Stimulated activated naive B cell treated with anti-CD40 and anti-IgM and Interleukin-4, amounts not matched to agents 10 μg/mL and 1 μg/mL and 100 μg/mL, for 72 hours (primary cell): ENCODE measurements at places on chromosomes 1 and 21.

GRCh38 chr1:28537457-28538199 lies 15.3 kb upstream of the TRNAU1AP start:
- DNase-seq, result no peak

DNA sequence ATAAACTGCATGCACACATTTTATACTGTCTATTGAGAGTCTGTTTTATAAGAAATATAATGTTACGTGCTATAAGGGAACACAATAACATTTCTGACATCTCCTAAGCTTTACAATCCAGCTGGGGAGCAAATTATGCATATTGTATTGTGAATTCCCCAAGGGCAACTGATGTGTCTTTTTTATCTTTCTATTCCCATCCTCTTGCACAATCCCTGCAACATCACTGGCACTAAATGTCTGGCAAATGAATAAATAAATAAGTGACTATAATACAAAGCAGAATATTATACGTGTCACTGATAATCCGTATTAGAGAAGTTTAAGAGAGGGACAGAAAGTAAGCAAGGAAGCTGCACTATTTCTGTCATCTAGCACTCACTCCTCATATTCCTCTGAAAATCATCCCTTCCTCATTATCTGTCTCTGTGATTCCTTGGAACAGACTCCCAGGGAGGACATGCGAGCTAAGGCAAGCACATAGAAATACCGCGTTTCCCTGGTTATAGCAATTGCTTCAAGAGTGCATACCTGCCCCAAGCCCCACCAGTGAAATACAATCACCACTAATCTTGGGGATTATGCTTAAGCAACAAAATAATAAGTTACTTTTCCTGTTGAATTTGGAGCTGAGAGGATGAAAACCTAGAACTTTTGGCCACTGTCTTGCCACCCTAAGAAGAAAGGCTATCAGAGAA lies 205.4 kb downstream of the SMYD3 start:
- DNase-seq, result no peak

- DNase-seq, result peak; percentile 41
These were observed 29.9 kb upstream of the TMEM61 start for GRCh38 chr1:54950369-54951163.

DNA sequence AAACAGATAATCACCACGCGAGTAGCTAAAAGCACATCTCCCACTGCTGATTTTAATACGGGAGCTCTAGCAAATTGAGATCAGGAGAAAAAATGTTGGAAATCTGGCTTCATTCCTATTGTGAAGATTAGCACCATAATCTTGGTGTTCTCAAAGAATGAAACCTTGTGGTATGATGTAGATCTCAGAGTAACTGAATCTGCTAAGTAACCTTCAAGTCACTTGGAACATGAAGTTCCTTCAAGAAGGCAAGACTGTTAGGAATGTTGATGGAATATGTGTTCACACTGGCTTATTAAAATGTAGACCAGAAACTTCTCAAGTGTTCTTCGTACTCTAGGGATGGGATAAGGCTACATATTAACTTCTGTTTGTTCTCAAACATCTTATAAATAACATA lies 117.4 kb upstream of the CHRM3 start:
- DNase-seq, result no peak
